ENCODE measurements at places on chromosomes 4 and X.

GRCh38 chrX:103774070-103774642 lies 2.5 kb upstream of the PLP1 start:
- H3K4me3 ChIP-seq: no peak overlapping the region
- H3K4me1 ChIP-seq: no peaks in the 10 kb centered on the region
- peak; percentile 27 for DNase-seq
- H3K27me3 ChIP-seq: peaks cover 12% of the 10 kb centered on the region
- no peak overlapping the region for H3K27ac ChIP-seq
- H3K36me3 ChIP-seq: no peaks in the 10 kb centered on the region

DNA sequence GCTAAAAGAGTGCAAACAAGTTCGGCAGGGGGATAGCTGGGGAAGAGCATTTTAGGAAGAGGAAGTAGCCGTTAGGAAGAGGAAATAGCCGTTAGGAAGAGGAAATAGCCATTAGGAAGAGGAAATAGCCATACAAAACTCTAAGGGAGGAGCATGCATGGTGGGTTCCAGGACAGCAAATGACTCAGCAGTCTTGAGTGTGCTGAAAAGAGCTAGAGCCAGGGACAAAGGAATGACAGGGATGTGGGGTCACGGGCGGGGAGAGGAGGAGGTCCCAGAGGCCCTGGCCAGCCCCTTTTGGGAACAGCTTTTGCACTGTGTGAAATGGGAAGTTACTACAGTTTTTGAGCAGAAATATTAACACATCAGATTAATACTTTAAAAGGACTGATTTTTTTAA lies 882.6 kb downstream of the TRIML1 start:
- no peak overlapping the region for H3K4me3 ChIP-seq
- no peaks in the 10 kb centered on the region for H3K4me1 ChIP-seq
- peak overlapping the region; percentile 14 for H3K27ac ChIP-seq
- no peaks in the 10 kb centered on the region for H3K27me3 ChIP-seq
- no peaks in the 10 kb centered on the region for H3K36me3 ChIP-seq

- no peak for DNase-seq
- H3K36me3 ChIP-seq: no peaks in the 10 kb centered on the region
- no peaks in the 10 kb centered on the region for H3K4me1 ChIP-seq
Observed at GRCh38 chrX:137545711-137546651, 19.9 kb upstream of the ZIC3 start.

- no peaks in the 10 kb centered on the region for H3K36me3 ChIP-seq
- H3K4me1 ChIP-seq: no peaks in the 10 kb centered on the region
- H3K27me3 ChIP-seq: no peaks in the 10 kb centered on the region
- no peak overlapping the region for H3K4me3 ChIP-seq
- H3K27ac ChIP-seq: no peak overlapping the region
Observed at GRCh38 chr4:718460-718859, 12.8 kb downstream of the PCGF3 start.

DNA sequence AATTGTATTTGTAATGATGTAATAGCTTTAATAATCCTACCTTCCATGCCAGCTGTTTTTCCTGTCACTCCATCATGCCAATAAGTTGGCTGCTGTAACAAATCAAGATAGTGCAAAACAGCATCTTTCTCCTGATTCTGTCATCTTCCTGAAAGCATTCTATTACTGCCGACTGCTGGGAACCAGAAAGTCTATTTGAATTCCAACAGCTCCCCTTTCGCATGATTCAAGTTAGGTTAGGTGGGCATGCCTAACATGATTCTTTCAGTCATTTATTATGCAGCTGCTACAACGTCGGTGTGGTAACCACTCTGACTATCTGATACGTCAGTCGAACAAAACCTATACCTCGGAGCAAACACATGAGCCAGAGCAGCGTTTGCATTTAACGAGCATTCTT lies 127.9 kb upstream of the DMD start:
- peak; percentile 10 for DNase-seq
- no peaks in the 10 kb centered on the region for H3K36me3 ChIP-seq
- H3K27ac ChIP-seq: no peak overlapping the region
- no peaks in the 10 kb centered on the region for H3K27me3 ChIP-seq

DNA sequence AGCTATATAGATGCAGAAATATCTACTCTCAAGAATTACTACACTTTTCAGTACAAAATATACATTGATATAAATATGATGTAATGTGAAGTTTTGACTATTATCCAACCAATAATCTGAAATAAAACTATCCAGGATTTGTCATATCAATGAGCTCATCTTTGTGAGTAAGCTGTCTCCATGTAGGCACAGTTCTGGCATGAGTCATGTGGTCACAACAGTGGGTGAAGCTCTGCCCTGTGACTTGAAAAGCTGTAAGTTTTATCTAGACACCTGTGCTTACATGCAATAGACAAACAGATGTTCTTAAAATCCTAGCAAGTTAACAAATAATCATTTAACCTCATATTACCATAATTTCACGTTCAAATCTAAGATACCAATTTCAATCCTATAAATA lies 192.7 kb downstream of the GABRG1 start:
- DNase-seq: no peak
- no peak overlapping the region for H3K4me3 ChIP-seq
- H3K27me3 ChIP-seq: no peaks in the 10 kb centered on the region

GRCh38 chr4:165839615-165840333 lies 33.3 kb upstream of the TLL1 start:
- H3K4me1 ChIP-seq: no peaks in the 10 kb centered on the region
- no peaks in the 10 kb centered on the region for H3K27me3 ChIP-seq
- DNase-seq: no peak
- no peaks in the 10 kb centered on the region for H3K36me3 ChIP-seq
- H3K4me3 ChIP-seq: no peak overlapping the region

GRCh38 chrX:25005034-25005381 lies 10.8 kb downstream of the ARX start:
- no peak for DNase-seq
- peaks cover 33% of the 10 kb centered on the region for H3K4me1 ChIP-seq
- no peaks in the 10 kb centered on the region for H3K36me3 ChIP-seq

DNA sequence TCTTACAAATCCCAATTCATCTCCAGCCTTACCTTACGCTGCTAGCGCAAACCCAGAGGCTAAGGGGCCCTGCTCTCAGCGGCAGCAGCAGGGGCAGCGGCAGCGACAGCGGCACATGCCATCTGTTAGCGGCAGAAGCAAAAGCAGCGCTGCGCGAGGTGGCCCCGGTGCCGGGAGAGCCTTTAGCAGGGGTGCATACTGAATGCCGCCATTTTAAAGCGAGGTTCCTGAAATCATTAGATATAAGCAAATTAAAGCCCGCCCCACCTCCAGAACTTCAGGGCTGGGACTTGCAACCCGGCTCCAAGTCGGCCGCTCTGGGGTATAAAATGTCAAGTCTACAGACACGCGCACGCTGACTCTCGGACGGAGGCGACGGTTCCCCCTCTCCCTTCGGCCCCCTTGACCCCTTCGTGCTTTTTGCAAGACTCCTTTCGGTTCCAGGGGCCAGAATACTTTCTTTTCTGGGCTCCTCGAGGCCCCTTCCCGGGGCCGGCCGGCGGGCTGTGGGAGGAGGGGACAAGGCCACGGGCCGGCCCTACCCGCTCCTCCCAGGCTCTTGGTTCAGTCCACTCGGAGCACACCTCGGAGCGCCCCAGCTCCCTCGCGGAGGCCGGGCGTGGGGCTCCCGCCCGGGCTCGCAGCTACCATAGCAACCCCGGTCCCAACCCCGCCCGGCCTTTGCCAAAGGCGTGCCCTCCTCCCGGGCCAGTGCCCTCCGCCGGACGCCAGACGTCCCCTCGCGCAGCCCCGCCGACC lies at the start of gene MBNL3:
Gene MBNL3, minus strand, starts transcription at position 220 of the 759 bp plus-strand sequence. CDS start 49,427 bp downstream, outside the sequence.
- H3K4me1 ChIP-seq: no peaks in the 10 kb centered on the region
- DNase-seq: peak; percentile 72
- peak within 1 kb of the TSS; percentile 45 for H3K4me3 ChIP-seq
- H3K27me3 ChIP-seq: no peaks in the 10 kb centered on the region
- peak within 1 kb of the TSS; percentile 90 for H3K27ac ChIP-seq
- no peaks in the 10 kb centered on the region for H3K36me3 ChIP-seq

DNA sequence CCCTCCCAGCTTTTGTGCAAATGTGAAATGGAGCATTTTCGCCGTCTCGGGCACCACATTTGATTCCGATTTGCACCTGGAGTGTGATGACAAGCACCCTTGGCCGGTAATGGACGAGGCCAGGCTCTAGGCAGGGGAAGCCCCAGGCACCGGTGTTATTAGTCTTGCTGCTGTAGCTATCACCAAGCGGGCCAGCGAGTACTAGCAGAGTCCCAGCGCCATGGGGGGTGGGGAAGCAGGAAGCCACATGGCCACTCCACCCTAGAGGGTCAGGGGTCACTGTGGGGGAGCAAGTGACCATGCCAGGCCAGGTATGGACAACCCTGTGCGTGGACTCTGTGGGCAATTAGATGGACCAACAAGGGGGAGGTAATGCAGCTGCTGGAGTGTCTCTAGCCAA lies 88.8 kb downstream of the CPZ start:
- no peaks in the 10 kb centered on the region for H3K4me1 ChIP-seq
- no peak overlapping the region for H3K27ac ChIP-seq
- H3K27me3 ChIP-seq: peaks cover 9% of the 10 kb centered on the region
- no peaks in the 10 kb centered on the region for H3K36me3 ChIP-seq
- H3K4me3 ChIP-seq: no peak overlapping the region

GRCh38 chrX:105553118-105553517 lies 269.2 kb upstream of the NRK start:
- DNase-seq: no peak
- H3K4me3 ChIP-seq: no peak overlapping the region
- no peaks in the 10 kb centered on the region for H3K4me1 ChIP-seq
- H3K27ac ChIP-seq: no peak overlapping the region
- no peaks in the 10 kb centered on the region for H3K27me3 ChIP-seq
- no peaks in the 10 kb centered on the region for H3K36me3 ChIP-seq

DNA sequence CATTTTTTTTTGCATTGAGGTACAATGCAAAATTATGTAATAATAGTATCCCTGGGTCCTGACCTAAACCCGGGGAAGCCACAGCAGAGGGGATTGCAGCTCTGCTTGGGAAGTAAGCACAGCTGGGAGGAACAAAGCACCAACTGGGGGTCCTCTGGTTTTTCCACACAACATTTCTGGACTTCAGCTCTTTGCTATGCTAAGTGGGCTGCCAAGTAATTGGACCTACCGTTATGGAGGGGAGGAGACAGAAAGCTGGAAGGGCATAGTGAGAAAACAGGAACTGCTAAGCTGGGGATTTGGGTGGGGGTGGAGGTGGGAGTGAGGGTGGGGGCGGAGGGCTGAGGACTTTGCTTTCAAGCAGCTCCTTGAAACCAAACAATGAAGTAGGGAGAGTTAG lies 183.3 kb downstream of the ZIC3 start:
- no peak overlapping the region for H3K4me3 ChIP-seq
- H3K27ac ChIP-seq: no peak overlapping the region
- no peak for DNase-seq
- no peaks in the 10 kb centered on the region for H3K27me3 ChIP-seq

DNA sequence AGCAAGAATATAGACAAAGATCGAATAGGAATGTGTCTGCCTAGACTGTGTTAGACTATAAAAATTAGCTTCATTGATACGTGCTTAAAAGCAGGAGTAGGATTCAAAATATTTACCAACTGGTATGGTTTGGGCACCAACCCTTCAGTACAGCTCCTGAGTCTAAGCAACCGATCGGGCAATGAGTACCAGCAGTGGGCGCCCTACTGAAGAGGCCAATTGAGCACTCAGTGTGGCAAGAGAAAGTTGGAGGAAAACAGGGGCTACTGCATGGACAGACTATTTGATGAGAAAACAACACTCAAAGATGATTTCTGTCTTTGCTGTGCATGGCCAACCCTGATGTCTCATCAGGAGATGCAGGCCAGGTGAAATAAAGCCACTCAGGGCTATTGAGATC lies 176.0 kb upstream of the NWD2 start:
- H3K4me3 ChIP-seq: no peak overlapping the region
- H3K4me1 ChIP-seq: no peaks in the 10 kb centered on the region
- H3K36me3 ChIP-seq: no peaks in the 10 kb centered on the region
- no peak overlapping the region for H3K27ac ChIP-seq

DNA sequence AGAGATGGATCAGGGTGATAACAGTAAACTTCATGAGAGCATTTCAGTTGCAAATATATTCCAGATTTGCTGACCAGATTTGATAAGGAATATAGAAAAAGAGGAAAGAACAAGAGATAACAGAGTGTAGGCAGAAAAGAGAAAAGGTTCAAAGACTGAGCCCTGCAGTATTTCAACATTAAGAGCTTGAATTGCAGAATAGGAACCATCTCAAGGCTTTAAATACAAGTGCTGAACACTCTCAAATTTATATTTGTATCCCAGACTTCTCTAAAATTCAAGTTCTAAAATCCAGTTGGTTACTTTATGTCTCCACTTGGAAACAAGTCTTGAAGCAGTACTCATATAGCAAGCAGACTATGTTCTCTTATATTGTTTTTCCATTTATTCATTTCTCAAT lies 9.7 kb upstream of the MYOZ2 start:
- no peaks in the 10 kb centered on the region for H3K27me3 ChIP-seq
- DNase-seq: no peak
- H3K4me1 ChIP-seq: peaks cover 7% of the 10 kb centered on the region
- no peaks in the 10 kb centered on the region for H3K36me3 ChIP-seq
- H3K4me3 ChIP-seq: no peak overlapping the region

GRCh38 chrX:130176354-130176776 lies 4.6 kb downstream of the RAB33A start:
- no peaks in the 10 kb centered on the region for H3K36me3 ChIP-seq
- no peak overlapping the region for H3K27ac ChIP-seq
- DNase-seq: no peak
- H3K4me3 ChIP-seq: no peak overlapping the region

GRCh38 chr4:38396845-38397547 lies 267.0 kb upstream of the KLF3 start:
- H3K36me3 ChIP-seq: no peaks in the 10 kb centered on the region
- peaks cover 7% of the 10 kb centered on the region for H3K4me1 ChIP-seq
- H3K27me3 ChIP-seq: no peaks in the 10 kb centered on the region
- no peak overlapping the region for H3K4me3 ChIP-seq
- no peak for DNase-seq

DNA sequence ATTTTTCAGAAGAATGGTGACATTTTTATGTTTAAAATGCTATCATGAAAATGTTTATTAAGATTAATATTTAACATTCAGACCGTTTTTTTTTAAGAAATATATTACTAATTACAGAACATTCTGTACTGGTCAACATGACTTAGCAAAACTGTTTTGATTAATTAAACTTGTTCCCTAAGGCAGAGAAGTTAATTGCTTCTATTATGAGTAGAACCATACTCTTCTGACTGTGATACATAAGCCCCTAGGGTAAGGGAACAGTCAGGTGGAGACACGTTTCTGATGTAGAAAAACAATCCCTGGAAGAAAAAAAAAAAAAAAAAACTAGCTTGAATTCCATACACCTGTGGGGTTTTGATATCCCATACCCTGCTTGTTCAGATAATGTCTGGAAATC lies 97.4 kb downstream of the GPM6A start:
- no peaks in the 10 kb centered on the region for H3K36me3 ChIP-seq
- H3K27ac ChIP-seq: no peak overlapping the region
- H3K4me3 ChIP-seq: no peak overlapping the region
- no peak for DNase-seq
- H3K4me1 ChIP-seq: no peaks in the 10 kb centered on the region
- no peaks in the 10 kb centered on the region for H3K27me3 ChIP-seq

DNA sequence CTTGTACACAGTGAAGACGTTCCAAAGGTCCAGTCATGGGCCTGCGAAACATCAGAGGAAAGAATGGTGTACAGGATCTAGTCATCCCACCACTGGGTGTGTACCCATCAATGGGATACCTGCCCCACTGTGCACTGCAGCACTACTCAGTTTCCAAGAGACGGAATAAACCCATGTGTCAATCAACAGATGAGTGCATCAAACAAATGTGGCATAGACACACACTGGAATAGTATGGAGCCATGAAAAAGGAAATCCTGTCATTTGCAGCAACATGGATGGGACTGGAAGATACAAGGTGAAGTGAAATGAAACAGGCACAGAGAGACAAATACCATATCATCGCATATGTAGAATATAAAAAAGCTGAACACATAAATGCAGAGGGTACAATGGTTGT lies 48.0 kb downstream of the DHRSX start:
- DNase-seq: no peak
- H3K36me3 ChIP-seq: no peaks in the 10 kb centered on the region
- no peaks in the 10 kb centered on the region for H3K4me1 ChIP-seq

Measured in hepatocyte (in vitro differentiated cells).